Activated CD8-positive, alpha-beta memory T cell treated with anti-CD3 and anti-CD28 coated beads for 1 hour (primary cell): ENCODE measurements at places on chromosomes 11 and 22.

GRCh38 chr11:94721565-94722292, 46.4 kb upstream of the AMOTL1 start:
- no peak for DNase-seq

DNA sequence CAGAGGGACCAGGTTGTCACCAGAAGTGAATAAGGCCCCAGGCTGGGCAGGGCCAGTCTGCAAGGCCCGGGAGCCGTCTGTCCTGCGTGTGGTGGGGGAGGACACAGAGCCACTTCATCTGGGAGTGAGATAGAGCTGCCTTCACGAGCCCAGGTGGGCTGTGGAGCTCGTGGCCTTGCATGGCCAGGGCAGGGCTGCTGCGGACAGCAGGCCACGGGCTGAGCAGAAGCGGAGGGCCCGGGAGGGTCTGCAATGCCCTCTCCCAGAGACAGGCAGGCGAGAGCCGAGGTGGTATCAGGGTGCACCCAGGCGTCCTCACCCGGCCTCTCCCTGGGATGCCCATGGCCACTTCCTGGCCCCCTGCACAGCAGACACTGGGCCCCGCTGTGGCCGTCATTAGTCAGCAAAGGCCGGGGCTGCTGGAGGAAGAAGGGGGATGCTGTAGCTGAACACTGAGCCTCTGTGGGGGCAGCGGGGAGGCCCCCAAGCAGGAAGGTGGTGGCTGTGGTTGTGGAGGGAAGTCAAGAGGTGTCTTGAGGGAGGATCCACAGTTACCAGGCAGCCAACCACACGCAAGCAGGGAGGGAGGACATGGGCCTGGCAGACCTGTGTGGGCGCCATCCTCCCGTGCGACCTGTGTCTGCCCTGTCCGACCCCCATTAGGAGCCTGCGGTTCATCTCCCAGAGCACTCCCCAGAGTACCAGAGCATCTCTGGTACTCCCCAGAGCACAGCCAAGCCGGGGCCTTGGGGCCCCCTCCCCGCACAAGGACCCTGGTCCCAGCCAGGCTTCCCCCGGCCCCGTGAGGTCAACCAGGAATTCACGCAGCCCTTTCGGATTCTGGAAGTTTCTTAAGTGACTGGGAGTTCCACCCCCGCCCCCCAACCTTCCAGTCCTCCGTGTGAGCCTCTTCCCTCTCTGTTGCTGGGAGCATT, 1109.5 kb downstream of the BRD1 start:
- no peak for DNase-seq

GRCh38 chr11:70185348-70186055, 17.6 kb upstream of the FADD start:
- DNase-seq, result no peak

GRCh38 chr22:25485626-25486545, 78.6 kb upstream of the GRK3 start:
- DNase-seq, result no peak

DNA sequence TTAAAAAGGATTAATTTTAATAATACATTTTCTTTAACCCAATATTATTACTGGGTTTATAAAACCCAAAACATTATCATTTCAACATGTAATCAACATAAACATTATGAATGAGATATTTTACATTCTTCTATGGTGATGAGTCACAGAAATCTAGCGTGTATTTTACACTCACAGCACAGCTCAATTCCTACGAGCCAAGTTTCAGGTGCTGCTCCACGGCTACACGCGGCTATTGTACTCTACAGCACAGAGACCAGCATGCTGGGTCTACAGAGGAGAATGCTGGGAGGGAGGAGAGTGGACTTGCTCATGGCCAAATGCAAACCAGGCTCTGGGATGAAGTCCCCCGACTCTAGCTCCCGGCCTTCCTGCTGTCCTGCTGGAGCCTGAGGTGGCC, 72.0 kb upstream of the LMO1 start:
- no peak for DNase-seq

- no peak for DNase-seq
Observed at GRCh38 chr22:26409719-26410335, 19.2 kb upstream of the ASPHD2 start.

GRCh38 chr11:128388206-128388815, 199.0 kb downstream of the ETS1 start:
- no peak for DNase-seq

GRCh38 chr11:104064034-104064630, 27.7 kb downstream of the DDI1 start:
- DNase-seq, result no peak

DNA sequence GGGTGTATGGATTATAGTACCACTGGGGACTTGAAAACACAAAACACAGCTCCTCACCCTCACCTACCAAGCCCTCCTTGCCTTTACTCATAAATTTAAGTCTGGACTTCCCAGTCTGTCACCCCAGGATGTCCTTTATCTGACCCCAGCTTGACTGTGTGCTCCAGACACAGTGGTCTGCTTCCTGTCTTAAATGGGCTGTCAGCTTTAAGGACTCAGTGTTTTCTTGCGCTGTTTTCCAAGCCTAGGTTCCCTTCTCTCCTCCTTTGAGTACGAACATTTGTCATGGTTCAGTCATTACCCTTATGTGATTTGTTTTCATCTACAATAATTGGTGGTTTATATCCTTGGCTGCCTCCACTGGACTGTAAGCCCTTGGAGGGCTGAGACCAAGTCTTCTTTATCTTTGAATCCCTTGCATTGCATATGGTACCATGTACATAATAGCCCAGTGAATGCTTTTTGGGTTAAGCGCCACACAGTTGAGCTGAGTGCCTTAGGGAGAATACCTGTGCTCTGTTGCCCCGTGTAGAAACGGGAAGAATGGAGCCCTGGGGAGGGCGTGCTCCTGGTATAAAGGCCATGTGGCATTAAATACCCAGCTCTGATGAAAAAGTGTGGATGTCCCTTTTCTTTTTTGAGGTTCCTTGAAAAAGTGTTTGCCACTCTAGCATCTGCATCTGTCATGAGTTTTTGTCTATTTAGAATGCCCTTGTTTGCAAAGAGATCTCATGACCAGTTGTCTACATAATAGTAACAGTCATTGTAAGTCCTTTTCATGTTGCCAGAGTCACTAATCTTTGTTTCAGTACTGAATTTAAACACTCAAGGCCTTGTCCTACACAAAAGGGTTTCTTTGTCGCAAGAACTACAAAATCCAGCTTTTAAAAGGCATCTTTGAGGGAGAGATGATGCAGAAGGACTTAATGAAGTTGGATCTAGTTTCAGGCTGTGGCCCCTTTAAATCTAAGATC, 14.0 kb downstream of the PANX1 start:
- DNase-seq, result no peak

- no peak for DNase-seq
Observed at GRCh38 chr22:37747080-37747714, 50.3 kb downstream of the TRIOBP start.

- no peak for DNase-seq
Observed at GRCh38 chr11:80727315-80727714, 1286.5 kb upstream of the TENM4 start.

- no peak for DNase-seq
Observed at GRCh38 chr11:68044898-68045351, 6.1 kb downstream of the TCIRG1 start.

DNA sequence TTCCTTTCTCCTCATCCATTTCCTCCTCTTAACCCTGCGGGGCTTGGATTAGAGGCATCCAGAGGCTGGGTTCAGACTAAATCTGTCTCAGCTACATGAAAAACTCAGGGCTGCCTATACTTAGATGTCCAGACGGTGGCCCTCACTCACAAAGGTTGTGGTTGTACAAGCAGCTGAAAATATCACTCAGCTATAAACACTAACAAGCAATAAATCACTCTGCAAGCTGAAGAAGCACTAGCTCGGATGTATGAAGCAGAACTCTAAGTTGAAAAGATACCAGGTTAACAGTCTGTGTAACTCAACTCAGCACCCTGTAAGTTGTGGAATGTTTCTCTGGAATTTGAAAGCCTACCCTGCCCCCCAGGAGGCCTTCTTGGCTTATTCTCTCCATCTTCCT, 82.9 kb downstream of the EXT2 start:
- no peak for DNase-seq
